Stimulated activated CD8-positive, alpha-beta memory T cell treated with anti-CD3 and anti-CD28 coated beads, Interleukin-4, amount 100 ng/mL, for 1 hour (primary cell): ENCODE measurements at places on chromosomes 7 and 10.
A peak's percentile ranks its signal among the peaks of the same experiment; 100 is the strongest.

DNA sequence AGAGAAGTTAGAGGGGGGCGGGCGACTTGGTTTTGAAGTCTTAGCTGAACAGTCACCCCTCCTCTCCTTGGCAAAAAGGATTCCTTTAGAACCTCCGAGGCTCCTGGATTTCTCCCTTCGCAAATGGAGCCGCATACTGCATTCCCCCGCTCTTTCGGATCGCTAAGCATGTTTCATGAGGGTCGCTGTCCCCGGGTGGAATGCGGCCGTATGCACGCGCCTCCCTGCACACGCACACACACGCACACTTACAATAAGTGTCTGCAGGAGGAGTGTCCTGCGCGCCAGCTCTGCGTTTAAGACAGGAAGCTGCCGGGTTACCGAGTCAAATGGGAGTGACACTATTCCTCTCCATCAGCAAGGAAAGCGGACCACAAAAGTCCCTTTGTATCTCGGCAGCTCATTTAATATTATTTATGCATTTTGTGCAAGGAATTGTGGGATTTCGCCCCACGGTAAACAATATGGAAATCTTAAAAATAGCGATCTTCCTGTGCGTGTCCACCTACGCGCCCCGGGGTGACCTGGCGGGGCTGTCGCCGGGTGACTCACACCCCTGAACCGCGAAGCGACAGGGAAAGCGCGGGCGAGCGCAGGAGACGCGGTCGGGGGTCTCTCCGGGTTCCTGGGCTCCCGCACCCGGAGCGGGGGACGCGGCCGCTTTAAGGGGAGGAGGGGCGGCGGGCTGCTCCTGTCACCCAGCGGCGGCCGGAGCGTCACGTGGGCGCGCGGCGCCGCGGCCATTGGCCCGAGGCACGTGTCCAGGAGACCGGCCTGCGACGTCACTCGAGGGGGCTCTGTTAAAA is 988 bp upstream of the EN2 start:
- DNase-seq: no peak

- no peak for DNase-seq
These were observed 83.1 kb upstream of the MPP7 start for GRCh38 chr10:28385748-28386502.

GRCh38 chr7:157557263-157557662 is 220.5 kb downstream of the DNAJB6 start:
- no peak for DNase-seq

DNA sequence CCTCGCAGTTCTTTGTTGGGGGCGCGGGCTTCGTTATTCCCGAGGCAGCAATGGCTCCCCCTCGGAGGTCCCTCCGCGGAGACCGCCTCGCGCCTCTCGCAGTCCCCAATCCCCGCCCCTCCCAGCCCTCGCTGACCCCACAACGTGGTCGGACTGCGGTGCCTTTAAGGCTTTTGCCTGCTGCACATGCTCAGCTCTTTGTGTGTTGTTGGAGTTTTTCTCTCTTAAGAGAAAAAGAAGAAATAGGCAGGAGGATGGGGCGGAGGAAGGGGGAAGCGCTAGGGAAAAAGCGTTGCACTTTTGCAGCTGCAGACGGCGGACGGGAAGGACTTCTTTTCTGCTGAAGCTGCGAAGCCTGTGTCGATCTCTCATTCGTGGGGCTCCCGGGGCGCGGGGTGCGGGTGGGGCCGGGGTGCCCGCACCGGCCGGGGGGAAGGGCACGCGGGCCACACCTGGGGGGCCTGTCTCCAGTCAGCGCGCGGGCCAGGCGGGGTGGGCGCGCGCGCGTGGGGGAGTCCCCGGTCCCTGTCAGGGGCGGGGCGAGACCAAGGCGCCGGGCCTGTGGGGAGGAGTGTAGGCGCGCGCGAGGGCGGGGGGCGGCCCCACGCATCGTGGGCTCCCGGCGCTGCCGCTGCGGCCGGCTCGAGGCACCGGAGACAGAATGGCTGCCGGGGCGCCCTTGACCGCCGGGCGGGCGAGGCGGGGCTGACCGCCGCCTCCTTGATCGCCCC is 445 bp upstream of the ATRNL1 start:
- DNase-seq: no peak

- DNase-seq: no peak
These were observed 177.7 kb downstream of the GLI3 start for GRCh38 chr7:42059275-42059674.

DNA sequence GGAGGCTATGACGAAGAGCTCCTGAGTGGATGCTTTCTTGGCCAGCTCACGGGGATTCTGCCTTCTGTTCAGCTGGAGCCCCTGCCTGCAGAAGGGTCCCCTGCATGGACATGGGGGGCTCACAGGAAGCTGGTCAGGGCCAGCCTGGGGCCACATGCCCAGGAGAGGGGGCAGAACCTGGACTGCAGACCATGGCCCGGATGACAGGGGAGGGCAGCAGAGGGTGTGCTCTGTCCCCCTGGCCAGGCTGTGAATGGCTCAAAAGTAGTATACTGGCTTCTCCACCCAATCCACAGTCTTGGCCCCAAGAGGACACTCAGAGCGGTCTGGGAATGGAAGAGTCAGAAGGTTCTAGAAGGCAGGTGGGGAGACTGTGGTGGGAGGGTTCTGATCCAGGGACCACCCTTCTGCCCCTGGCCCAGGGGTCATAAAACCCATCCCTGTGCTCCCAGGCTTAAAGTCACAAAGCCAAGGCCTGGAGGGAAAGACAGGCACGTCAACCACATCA is 40.3 kb downstream of the PPIF start:
- DNase-seq: no peak

DNA sequence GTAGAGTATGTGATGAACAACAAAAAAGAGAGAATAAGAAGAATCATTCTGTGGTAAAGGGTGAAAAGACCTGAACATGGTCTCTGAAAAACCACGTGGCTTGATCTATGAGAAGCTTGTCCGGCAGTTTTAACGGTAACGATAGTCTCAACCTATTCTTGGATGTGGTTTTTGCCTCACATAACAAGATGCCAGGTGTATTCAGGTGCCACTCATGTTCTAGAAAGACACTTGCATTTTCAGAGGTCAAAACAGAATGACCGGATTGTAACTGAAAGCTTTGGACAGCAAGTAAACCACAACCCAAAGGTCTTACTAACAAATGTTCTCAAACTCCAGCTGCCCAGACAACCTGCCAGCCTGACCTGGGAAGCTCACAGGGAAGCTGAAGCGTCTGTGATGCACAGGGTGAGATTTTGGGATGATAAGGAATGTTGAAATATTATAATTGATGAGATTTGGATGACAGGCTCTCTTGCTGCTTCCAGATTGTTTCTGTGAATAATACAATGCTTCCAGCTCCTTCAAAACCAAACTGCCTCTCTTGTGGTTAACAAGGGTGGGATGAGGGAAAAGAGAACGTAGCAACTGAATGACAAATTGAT is 137.4 kb upstream of the GRB10 start:
- DNase-seq: no peak

GRCh38 chr10:17428351-17429097 is 25.9 kb downstream of the ST8SIA6 start:
- DNase-seq: peak; percentile 34

GRCh38 chr7:138091032-138091431 is 14.8 kb downstream of the AKR1D1 start:
- no peak for DNase-seq

DNA sequence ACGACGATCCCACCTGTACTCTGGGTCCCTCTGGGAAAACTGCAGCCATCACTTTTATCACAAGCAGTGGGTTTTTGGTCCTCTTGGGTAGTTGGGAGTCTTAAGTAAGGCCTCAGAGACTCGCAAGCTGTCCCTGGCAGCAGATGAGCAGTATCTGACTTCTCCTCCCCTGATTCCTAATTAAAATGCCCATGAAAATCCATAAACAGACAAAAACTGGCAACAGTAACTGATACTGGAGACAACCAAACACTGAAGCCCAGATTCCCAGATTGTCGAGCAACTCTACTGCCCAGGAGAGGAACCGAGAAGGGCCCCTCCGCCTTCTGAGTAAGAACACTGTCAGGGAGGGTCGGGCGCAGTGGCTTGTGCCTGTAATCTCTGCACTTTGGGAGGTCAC is 333.8 kb downstream of the CALN1 start:
- DNase-seq: no peak

DNA sequence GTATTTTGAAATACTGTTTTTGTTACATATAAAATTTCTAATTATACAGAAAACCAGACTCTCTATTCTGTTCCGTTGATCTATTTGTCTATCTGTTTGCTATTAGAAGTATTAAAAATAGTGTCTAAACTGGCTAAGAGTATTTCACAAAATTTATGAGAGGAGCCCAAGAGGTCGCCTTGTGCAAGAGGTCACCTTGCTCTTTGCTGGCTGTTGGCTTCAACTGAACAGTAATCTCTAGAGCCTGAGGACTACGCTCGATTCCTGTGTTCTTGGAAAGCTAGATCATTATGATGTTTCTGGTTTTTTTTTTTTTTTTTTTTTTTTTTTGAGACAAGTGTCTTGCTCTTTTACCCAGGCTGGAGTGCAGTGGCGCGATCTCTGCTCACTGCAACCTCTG is 428.6 kb downstream of the LRMDA start:
- DNase-seq: no peak

DNA sequence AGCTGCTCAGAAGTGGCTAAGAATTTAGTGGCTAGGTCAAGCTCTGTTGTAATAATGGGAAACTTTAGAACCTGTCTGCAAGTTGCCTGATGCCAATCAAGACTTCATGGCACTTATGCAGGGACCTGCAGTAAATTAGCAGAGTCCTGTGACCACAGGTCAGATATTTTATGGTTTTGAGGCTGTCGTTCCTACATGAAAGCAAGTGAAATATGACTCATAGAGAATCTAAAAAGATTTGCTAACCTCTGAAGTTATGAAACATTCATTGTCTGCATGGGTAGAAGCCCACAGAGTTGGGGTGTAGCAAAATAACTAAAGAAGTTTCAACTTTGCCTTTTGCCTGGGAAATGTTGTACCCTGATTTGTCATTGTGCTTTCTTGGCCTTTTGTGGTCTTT is 32.3 kb downstream of the SLC39A12 start:
- DNase-seq: no peak

DNA sequence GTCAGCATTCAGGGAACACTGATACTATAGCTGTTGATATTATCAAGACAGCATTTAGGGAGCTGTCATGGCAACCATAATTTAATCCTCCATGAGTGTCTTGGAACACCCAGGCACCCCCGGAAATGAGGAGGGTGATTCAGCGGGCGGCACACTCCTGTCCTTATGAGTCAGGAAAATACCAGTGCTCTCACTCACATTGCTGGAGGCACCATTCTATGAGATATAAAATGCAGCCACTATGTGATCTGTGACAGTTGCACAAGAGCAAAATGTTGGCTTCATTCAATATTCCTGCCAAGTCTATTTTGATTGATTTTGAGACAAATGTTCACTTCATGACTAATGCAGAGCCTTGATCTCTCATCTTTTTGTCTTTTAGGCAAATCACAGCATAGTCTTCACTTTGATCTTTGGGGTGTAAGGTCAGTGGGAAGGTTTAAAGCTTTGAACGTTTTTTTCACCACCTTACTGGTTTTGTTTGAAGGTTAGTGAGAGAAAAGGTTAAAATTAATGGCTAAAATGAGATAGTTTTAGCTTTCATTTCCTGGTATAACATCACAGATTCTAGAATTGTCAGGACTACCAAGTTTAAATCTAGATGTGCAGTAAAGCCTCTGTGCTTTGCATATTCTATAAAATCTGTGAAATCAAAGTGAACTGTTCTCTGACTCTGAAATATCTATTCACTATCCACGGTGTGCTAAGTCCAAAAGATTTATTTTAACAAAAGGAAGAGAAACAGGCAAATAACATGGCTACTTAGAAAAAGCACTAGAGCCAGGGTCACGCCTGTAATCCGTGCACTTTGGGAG is 12.4 kb upstream of the ARHGAP12 start:
- DNase-seq: no peak

- DNase-seq: no peak
These were observed 210.8 kb downstream of the DNAJB6 start for GRCh38 chr7:157547611-157548010.

DNA sequence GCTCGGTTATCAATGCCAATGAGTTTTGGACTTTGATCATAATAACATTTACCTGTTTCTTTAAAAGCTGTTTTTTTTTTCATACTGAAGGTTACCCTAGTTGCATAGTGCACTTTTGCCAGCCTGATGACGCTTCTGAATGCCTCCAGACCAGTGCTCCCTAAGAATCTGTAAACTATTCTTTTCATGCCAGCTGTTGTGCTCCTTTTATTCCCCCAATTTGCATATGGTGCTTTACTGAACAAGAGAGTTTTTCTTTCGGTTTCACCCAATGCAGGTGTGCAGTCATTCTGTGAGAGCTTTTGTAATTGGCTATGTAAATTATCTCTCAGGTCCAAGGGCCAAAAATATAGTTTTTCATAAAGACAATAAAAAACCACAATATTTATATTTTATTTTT is 48.1 kb upstream of the GLCCI1 start:
- no peak for DNase-seq

GRCh38 chr10:43151371-43151770 is 13.1 kb downstream of the CSGALNACT2 start:
- DNase-seq: no peak

DNA sequence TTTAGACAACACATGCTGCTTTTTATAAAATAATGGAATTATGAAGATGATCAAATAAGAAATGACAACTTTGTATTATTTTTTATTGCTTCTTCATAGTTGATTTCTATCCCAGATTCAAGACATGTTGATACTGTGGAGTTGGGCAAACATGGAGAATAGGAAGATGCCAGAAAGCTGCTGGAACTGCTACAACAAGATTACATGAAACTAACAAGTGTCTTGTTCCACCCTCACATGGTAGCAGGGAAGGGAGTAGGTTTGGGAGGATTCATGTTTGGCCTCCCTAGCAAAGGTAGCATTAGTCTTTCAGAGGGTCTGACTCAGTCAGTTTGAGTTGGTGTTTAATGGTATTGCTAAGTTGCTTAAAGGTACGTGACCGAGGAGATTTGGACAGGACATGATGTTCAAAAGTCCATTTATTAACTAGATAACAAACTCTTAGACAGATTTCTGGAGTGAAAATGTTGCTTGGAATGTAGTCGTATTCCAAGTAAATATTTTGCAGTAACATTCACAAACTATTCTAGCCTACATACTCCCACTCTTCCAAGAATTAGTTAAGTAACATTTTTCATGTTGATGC is 33.1 kb downstream of the PRR15 start:
- no peak for DNase-seq

GRCh38 chr10:97483921-97484320 is 14.3 kb downstream of the MMS19 start:
- DNase-seq: no peak

- DNase-seq: no peak
These were observed 28.8 kb upstream of the GPR26 start for GRCh38 chr10:123637326-123637880.

- DNase-seq: no peak
These were observed 14.8 kb upstream of the ZNF735 start for GRCh38 chr7:64192148-64192704.

DNA sequence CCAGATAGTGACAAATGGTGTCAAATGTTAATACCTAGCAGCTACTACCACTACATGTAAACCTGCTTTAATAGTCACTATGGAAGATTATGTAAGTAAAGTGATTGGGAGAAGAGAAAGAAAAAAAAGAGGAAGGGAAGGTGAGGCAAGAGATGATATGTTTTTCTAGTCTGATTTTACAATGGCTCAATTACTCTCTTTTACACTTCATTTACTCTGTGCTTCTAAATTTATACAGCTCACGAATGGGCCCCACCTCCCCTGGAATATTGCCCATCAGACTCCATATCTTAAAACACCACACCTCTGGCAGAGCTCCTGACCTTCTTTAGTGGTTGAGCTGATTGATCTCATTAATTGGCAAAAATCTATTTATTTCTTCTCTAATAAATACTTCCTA is 28.0 kb upstream of the IKZF1 start:
- DNase-seq: no peak
